CD8-positive, alpha-beta T cell (primary cell): ENCODE measurements at places on chromosomes 11 and 22.

- no peak for DNase-seq
Observed at GRCh38 chr22:37365950-37366349, 61.3 kb downstream of the ELFN2 start.

DNA sequence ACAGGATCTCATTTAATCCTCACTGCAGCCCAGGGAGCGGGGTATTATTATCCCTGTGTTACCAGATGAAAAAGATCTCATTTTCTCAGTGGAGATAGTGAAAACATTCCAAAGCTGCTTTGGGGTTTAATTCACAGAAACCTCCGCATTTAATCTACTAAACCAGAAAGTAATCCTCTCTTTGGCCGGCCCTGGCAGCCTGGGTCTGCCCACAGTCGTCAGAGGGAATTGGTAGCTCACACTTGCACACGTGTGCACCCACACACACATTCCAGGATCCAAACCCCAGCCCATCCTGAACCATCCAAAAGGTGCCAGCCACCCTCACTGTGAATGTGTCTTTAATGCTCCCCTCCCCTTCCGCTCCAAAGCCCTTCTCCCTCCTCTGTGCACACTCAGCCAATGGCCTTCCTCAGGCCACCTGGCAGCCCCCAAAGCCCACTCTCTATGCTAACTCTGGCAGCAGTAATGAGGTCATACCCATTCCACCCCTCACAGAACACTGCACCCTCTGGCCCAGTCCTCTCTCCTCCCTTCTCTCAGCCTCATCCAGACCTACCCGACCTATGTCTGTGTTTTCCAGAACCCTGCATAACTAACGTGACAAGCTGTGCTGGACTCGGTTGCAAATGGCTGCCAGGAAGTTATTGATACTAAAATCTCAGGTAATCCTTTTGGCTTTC, 466.2 kb downstream of the SOX6 start:
- DNase-seq: no peak

DNA sequence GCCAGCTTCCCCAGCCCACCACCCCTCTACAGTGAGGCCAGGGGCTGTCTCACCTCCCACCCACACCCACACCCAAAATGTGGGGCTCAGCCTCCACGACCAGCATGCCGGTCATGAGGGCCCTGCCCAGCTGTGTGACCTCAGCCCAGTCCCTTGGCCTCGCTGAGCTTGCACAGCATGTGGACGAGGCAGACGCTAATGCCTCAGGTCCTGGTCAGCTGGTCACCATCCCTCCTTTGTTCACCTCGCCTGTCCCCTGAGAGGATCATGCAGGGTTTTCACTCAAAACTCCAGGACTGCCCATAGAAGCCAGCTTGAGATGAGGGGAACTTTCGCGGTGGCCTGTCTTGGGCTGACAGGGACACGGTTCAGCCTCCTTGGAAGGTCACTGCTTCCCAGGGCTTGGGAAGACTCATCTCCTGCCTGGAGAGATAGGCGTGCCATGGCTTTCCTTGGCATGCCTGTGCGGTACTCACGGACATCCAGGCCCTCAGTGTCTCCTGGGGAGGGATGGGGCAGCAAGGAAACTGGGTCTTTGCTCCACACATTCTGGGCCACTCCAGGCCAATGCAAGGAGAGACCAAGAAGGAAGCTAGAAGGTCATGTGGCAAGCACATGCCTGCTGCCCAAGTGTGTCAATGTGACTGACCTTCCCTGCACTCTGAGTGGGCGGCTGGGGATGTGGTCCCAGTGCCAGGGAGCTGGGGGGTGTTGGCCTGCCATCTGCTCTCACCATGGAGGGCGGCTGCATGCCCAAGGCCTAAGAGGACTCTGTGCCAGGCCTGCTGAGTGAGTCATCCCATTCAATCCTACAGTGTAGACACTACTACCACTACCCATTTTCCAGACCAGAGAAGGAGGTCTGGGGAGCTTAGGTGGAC, 3.2 kb upstream of the RTN4R start:
- DNase-seq: no peak

GRCh38 chr11:122031813-122032212, 84.2 kb downstream of the BLID start:
- no peak for DNase-seq

GRCh38 chr11:36620246-36620645, 22.2 kb upstream of the RAG2 start:
- no peak for DNase-seq

- DNase-seq: no peak
Observed at GRCh38 chr11:92628401-92629292, 340.8 kb upstream of the MTNR1B start.

- DNase-seq: no peak
Observed at GRCh38 chr11:121555121-121555520, 102.4 kb upstream of the SORL1-AS1 start.

DNA sequence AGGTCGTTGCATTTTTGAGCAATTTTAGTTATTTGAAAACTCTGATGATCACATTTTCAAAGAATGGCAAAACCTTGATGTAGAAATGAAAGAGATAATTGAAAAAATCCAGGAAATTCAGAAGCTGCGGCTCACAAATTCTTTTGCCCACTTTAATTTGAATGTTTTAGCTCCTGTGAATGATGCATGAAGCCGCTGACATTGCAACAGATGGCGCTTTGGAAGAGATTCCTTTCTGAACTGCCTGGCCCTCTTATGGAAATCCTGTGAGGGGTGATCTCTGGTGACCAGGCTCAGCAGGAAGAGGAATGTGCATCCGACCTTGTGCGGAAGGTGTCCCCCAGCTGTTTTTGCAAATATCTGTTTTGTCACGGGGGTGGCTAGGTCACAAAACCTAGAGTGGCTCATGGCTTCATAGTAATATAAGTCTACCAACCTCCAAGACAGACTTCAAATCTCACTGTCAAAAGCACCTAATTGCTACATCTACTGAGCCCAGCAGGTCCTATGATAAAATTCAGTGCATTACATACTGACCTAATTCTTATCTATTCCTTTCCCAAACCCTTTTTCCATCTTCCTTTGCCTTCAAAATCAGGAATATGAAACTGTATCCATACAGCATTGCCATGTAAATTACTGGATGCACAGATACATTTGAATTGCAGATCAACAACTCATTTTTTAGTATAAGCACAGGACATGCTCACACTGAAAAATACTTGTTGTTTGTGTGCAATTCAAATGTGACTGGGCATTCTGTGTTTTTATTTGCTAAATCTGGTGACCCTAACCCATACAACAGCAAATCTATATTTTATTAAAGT, 412.7 kb downstream of the ETS1 start:
- DNase-seq: no peak

DNA sequence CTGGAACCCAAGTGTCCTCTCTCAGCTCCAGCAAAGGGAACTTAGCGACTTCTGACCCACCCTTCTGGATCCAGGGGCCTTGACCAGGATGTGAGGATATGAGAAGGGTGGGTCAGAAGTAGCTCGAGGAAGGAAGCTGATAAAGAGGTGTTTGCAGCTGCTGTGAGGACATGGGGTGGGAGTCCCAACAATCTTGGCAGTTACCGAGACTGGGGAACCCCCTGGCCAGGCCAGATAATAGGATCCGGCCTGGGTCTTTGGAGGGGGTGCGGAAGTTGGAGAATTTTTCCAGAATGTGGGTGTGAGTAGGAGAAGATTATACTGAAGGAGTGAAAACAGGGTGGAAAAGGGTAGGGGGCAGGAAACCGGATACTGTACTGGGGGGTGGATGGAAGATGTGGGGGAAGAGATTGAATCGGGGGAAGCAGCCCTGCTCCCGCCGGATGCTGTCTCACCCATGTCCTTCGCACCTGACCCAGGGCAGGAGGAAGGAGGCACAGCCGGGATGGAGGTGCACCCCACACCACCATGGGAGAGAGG, 2.8 kb upstream of the MCAM start:
- no peak for DNase-seq

- DNase-seq: peak; percentile 57
Observed at GRCh38 chr11:43944761-43945311, 2.4 kb downstream of the C11orf96 start.

- DNase-seq: no peak
Observed at GRCh38 chr11:79570104-79570503, 129.3 kb upstream of the TENM4 start.

DNA sequence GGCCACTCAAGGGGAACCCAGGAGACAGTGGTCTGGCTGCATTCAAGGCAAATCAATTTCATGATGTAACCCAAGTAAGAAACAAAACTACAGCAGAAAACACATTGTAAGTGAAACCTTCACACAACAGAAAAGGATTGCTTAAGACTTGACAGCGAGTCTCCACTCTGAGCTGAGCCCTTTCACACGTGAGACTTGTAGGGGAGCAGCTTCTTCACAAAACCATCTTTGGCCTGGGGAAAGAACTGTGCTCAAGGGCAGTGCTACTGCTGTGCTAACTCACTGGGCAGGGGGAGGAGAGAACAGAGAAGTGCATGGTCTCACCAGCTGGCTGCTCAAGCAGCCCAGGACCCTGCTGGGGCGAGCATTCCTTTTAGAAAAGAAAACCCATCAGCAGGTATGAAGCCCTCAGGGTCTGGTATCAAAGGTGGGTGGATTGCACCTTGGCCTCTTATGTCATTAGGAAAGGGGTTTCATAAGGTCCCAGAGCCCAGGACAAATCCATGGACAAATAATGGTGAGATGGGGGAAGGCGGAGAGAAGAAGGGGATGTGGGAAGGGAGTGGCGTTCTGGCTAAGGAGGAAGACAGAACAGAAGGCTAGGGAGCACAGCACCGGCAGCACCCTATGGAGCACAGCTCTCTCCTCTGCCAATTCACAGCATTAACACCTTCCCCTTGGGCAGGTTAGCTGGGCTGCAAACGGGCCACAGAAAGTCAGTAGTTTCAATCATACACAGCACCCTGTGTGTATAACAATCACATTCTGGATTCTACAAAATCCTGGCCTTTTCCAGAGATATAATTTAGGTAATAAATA, 20.6 kb upstream of the RAPSN start:
- no peak for DNase-seq

DNA sequence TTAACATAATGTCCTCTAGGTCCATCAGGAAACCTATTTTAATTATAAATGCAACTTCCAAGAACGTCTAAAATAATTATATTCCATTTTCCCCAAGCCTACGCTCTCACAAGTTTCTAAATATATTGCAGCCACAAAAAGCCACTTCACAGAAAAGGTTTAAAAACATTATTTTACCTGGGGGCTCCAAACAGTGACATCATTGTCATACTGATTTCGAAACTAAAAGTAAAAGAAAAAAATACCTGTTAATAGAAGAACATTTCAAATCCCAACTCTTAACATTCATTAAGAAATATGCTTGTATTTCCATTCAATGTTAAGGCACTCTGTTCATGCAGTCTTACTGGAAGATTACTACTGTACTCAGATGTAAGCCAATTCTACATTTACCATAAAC, 1.4 kb downstream of the PSMA1 start:
- DNase-seq: no peak

- no peak for DNase-seq
Observed at GRCh38 chr11:38517991-38518390, 1920.0 kb upstream of the RAG2 start.

DNA sequence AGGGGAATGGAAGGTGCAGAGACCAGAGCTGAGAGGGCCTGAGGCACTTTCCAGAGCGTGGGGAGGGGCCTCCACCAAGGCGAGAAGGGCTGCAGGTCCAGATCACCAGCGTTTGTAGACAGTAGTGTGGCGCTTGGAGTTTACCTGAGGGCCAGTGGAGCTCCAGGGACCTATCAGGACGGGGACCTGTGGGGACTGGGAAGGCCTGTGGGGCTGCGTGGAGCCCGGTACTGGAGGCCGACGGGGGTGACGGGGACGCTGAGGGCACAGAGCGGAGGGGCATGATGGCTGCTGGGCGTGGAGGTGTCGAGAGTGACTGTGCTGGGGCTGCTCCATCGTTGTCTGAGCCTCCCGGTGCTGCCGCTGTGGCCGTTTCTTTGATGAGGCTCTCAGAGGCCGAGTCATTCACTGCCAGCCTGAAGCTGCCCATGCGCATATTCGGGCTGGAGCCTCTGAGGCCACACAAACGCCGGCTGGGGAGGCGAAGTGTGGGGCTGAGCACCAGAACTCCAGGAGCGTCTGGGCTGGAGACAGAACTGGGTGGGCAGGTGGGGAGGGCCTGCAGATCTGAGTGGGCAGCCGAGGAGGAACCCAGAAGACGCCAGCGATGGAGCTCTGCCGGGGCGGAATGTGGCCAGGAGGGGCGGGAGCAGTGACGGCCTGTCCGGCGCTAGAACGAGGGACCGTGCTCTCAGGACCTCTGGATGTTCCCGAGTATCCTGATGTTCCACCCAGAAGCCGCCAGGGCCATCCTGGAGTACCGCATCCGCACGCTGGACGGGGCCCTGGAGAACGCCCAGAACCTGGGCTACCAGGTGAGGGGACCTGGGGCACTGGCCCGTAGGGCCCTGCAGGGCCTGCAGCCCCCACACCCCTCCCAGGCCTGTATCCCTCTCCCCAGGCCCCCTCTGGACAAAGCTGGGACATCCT, 2.6 kb downstream of the PGGHG start:
- peak; percentile 21 for DNase-seq

- DNase-seq: no peak
Observed at GRCh38 chr11:125371431-125371935, 124.6 kb downstream of the FEZ1 start.

DNA sequence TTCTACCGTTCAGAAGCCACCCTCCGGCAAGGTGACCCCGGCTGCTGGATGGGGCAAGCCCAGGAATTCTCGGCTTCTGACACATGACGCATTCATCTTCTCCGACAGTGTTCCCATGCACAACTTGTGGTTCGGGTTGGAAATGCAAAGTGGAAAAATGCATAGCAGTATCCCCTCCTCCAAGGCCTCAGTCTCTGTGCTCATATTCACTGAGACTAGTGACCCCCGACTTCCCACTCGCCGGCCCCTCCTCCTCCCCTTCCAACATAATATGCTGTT, 70.0 kb upstream of the NTM start:
- no peak for DNase-seq

DNA sequence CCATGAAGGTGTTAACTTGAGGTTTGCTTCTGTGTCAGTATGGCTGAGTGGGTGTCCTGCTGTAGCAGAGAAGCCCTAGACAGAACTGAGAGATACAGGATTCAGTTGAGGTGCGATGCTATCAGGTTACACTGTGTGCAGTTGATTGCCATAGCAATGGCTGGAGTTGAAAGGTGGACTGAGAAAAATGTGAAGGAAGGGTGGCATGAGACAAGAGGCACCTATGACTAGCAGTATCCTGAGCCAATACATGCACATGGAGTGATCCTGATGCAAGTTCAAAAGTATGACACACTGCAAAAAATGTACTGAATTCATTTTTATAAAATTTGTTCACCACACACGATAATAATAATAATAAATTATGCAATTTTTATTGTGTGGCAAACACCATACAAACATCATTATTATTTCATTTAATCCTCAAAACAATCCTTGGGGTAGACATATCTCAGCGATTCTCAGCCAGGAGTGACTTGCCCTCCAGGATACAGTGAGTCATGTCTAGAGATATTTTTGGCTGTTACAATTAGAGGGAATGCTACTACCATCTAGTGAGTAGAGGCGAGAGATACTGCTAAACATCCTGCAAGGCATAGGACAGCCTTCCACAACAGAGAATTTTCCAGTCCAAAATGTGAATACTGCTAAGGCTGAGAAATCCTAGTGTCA, 3.9 kb upstream of the PIWIL4 start:
- DNase-seq: no peak
